ENCODE measurements at places on chromosomes 1 and 21. TPM values are rescaled to one million over a fixed set of nuclear protein-coding genes. Genes with fewer than 3 reads are reported as not detected.

Gene FAM72A
- total RNA-seq: 0.57 TPM

Gene CD5L
- 0.92 TPM for total RNA-seq

Gene SUSD4
- 4.1 TPM for total RNA-seq

Gene TNFRSF4
- 0.24 TPM for total RNA-seq

Gene CCDC27
- not detected for total RNA-seq

Gene CELA3B
- total RNA-seq: not detected

Gene TRAF3IP3
- total RNA-seq: 7.7 TPM

Gene STUM
- total RNA-seq: not detected

Gene TGFB2
- 0.22 TPM for total RNA-seq

Gene SMCP
- not detected for total RNA-seq

Gene AMY2A
- not detected for total RNA-seq

Gene FAM177B
- not detected for total RNA-seq

Gene TCP10L
- total RNA-seq: 5.8 TPM

Gene HPDL
- total RNA-seq: 0.56 TPM

Gene RGS21
- not detected for total RNA-seq

GRCh38 chr1:158646465-158646864, 40.0 kb downstream of the SPTA1 start:
- no peaks in the 10 kb centered on the region for H3K4me1 ChIP-seq
- H3K27ac ChIP-seq: no peak overlapping the region
- DNase-seq: no peak
- H3K36me3 ChIP-seq: no peaks in the 10 kb centered on the region
- no peaks in the 10 kb centered on the region for H3K27me3 ChIP-seq

- no peak overlapping the region for H3K27ac ChIP-seq
- no peaks in the 10 kb centered on the region for H3K4me1 ChIP-seq
- H3K36me3 ChIP-seq: no peaks in the 10 kb centered on the region
- no peak for DNase-seq
- no peaks in the 10 kb centered on the region for H3K27me3 ChIP-seq
These were observed 12.2 kb downstream of the CAMK1G start for GRCh38 chr1:209595599-209596285.

DNA sequence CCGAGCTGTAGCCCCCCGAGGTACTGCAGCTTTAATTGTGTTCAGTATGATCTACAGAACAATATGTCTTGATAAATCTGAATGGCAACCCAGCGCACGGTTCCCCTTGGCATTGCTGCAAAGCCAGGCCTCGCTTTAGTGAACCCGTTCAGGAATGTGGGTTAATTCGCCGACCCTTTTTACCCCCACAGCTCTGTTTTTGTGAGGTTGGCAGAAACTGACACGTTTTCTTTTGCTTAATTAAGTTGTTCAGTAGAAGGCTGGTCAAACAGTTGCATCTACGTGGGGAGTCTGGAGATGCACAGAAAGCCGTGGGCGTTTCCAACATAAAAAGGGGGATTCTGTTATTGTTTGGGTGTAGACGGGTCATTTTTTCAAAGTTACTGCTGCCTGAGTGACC, 43.2 kb downstream of the OLIG1 start:
- H3K27ac ChIP-seq: no peak overlapping the region
- H3K27me3 ChIP-seq: peaks cover 19% of the 10 kb centered on the region
- H3K4me1 ChIP-seq: no peaks in the 10 kb centered on the region
- DNase-seq: no peak
- no peak overlapping the region for H3K4me3 ChIP-seq

GRCh38 chr1:220956501-220957232, 77.4 kb downstream of the HLX start:
- no peaks in the 10 kb centered on the region for H3K27me3 ChIP-seq
- DNase-seq: no peak
- no peaks in the 10 kb centered on the region for H3K4me1 ChIP-seq

DNA sequence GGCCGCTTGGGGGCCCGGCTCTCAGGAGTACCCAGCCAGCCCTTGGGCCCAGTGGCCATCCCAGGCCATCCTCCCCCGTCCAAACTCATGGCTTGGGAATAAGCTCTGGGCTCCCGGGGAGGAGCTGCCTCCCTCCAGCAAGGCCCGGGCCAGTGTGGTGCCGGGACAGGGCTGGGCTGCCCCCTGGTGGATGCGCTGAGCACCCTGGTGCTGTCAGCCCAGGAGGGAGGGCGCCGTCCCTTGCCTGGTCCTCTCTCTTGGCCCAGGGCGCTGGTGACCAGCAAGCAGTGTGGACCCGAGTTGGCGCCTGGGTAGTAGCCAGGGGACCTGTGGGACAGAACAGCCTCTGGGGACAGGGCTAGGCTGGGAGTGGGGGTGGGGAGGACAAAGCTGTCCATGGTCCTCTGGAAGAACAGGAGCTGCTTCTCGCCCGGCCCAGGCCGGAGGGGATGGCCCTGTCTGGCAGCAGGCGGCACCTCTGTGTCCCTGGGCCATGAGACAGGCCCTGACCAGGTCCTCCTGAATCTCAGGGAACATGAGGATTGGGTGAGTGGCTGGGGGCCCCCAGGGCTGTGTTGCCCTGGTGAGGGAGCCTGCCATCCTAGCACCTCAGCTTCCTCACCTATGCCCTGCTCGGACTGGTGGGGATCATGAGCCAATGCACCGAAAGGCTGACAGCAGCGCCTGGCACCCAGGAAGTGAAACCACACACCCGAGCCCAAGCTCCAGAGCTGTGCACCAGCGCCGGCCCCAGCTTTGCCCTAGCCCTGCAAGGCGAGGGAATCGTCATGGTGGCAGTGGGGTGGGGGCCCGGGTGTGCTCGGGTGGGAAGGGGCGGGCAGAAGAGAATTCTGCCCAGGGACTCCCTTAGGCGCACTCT, 9.4 kb downstream of the MORN1 start:
- peak; percentile 87 for DNase-seq
- H3K27ac ChIP-seq: no peak overlapping the region
- no peak overlapping the region for H3K4me3 ChIP-seq
- no peaks in the 10 kb centered on the region for H3K4me1 ChIP-seq
- H3K36me3 ChIP-seq: no peaks in the 10 kb centered on the region

GRCh38 chr1:164558461-164559341, at the start of gene PBX1:
TSS of gene PBX1 (plus strand) at chr1:164559184.
- no peaks in the 10 kb centered on the region for H3K4me1 ChIP-seq
- no peaks in the 10 kb centered on the region for H3K27me3 ChIP-seq
- H3K27ac ChIP-seq: peak within 1 kb of the TSS; percentile 59
- no peaks in the 10 kb centered on the region for H3K36me3 ChIP-seq

DNA sequence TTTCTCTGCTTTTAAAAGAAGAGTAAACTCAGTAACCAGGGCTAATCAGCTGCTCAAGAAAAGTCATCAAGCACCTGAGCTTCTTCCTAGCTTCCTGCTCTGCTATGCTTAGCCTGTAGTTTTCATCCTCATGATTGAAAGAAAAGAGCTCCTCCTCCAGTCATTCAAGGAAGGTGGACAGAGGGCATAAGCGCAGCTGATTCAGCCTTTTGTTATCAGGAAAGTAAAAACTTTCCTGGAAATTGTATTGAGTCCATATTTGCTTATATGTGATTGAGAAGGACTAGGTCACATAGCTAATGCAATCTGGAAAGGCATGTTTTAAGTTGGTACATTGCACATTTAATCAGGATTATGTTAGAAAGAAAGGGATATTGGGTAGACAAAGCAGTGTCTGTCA, 8.5 kb upstream of the BACH1 start:
- H3K4me3 ChIP-seq: no peak overlapping the region
- H3K27ac ChIP-seq: peak overlapping the region; percentile 13
- DNase-seq: no peak
- H3K27me3 ChIP-seq: no peaks in the 10 kb centered on the region
- H3K36me3 ChIP-seq: no peaks in the 10 kb centered on the region

DNA sequence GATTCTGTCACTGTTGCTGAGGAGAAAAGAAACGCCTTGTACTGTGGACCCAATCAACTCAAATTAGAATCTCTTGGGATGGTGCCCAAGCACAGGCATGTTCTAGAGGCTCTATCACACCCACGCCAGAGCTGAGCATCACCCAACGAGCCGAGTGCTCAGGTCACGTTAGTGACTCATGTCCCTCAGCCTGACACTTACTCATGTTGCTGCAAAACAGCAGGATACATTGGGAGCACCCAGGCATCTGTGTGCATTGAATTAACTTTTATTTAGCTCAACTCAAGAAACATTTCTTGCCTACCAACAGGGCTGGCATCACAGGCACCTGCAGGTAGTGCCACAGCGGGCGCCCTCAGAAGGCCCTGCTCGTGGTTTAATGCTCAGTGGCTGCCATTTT, 149.8 kb downstream of the ETS2 start:
- no peaks in the 10 kb centered on the region for H3K27me3 ChIP-seq
- no peaks in the 10 kb centered on the region for H3K4me1 ChIP-seq
- H3K36me3 ChIP-seq: no peaks in the 10 kb centered on the region
- H3K27ac ChIP-seq: no peak overlapping the region

- no peaks in the 10 kb centered on the region for H3K36me3 ChIP-seq
- no peaks in the 10 kb centered on the region for H3K27me3 ChIP-seq
- no peak overlapping the region for H3K4me3 ChIP-seq
- no peak overlapping the region for H3K27ac ChIP-seq
These were observed 118.6 kb downstream of the PROX1 start for GRCh38 chr1:214106375-214106774.

DNA sequence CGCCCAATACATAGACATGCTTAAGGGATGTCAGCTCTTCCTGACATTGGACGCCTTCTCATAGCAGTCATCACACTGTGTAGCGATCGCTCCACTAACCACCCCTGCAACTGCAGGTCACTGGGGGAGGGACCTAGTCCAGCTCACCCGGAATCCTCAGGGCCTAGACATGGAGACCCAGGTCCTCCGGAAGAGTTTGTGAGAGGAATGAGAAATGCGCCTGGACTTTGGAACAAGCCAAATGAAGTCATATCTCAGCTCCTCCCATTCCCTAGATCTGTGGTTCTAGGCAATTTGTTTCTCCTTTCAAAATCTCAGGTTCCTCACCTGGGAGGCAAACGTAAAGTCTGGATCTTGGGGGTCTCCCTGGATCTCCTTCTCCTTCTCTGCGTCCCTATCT, 253.3 kb downstream of the KAZN start:
- H3K4me3 ChIP-seq: no peak overlapping the region
- no peaks in the 10 kb centered on the region for H3K4me1 ChIP-seq
- H3K27ac ChIP-seq: no peak overlapping the region
- DNase-seq: no peak

DNA sequence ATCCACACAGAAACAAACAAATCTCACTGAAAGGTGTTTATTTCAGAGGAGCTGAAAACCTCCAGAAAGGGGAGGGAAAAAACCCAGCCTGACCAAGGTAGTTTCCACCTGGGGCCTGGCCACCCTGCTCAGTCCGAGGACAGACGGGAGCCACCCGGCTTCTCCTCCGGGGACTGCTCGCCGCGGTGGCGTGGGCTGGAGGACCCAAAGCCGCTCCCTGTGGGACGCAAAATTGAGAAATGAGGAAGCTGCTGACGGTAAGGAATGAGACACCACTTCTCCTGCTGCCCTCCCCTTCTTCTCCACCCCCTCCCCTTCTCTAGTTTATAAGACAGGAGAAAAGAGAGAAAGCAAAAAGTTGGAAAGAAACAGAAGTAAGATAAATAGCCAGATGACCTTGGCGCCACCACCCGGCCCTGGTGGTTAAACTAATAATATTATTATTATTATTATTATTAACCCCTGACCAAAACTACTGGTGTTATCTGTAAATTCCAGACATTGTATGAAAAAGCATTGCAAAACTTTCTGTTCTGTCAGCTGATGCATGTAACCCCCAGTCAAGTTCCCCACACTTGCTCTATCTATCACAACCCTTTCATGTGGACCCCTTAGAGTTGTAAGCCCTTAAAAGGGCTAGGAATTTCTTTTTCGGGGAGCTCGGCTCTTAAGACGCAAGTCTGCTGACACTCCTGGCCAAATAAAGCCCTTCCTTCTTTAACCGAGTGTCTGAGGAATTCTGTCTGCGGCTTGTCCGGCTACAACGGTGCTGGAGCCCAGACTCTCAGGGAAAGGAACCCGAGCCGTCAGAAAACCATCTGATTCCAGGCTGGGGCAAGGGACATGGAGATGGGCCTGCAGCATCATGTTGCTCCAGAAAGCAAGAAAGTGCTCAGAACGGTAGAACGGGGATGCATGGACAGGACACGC, 12.5 kb downstream of the ITGB2 start:
- no peak for DNase-seq
- H3K36me3 ChIP-seq: no peaks in the 10 kb centered on the region
- H3K4me3 ChIP-seq: no peak overlapping the region
- H3K27ac ChIP-seq: no peak overlapping the region
- peaks cover 31% of the 10 kb centered on the region for H3K4me1 ChIP-seq

DNA sequence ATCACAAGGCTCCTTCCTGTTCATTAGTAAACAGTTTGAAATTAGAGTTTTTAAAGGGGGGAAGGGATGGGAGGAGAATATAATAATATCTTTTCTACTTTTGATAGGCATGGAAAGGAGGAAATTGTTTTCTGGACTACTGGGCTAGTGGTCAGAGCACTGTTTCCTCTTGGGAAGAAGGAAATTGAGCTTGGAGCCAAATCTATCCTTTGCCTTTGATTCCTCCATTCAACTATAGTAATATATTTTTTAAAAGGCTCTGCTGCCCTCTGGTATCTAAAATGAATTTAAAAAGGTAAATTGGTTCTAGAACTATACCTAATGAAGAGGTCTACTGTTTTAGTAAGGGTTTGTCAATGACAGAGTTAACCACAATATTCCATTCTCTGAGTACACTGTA, 5.9 kb downstream of the IARS2 start:
- H3K36me3 ChIP-seq: peaks cover 72% of the 10 kb centered on the region
- DNase-seq: no peak
- no peak overlapping the region for H3K4me3 ChIP-seq

- DNase-seq: no peak
- H3K4me1 ChIP-seq: no peaks in the 10 kb centered on the region
- H3K4me3 ChIP-seq: no peak overlapping the region
- H3K27me3 ChIP-seq: peaks cover 80% of the 10 kb centered on the region
- no peak overlapping the region for H3K27ac ChIP-seq
These were observed 3.3 kb downstream of the LHX4 start for GRCh38 chr1:180233191-180234011.

GRCh38 chr1:9844106-9844505, 20.3 kb upstream of the CLSTN1 start:
- H3K4me1 ChIP-seq: no peaks in the 10 kb centered on the region
- no peak overlapping the region for H3K4me3 ChIP-seq
- H3K27me3 ChIP-seq: no peaks in the 10 kb centered on the region
- no peak for DNase-seq
- no peak overlapping the region for H3K27ac ChIP-seq

DNA sequence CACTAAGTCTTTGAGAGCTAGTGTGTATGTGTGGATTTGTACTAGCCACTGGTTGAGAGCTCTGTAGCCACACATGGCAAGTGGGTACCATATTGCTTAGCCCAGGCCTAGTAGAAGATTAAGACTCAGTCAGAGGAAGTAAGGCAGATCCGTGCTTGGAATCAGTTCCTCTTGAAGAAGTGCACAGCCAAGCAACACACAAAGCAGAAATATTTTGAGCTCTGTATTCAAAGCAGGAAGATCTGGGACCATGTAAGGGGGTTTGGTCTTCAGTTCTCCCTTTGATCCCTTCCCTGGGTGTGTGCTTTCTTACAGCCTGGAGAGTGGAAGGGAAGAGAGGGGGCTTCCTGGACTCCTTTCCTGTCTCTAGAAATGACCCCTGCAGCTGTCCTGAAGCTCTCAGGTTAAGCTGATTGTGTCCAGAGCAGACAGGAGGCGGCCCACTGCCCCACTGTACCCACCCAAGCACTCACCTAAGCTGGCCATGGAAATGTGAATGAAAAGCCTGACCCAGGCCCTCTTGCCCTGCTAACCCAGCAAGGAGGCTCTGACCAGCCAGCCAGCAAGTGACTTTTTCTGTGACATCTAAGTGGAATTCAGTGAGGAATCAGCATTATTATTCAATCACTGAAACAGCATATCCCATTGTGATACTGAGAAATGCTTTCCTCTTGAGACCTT, 3.6 kb downstream of the ETS2 start:
- peaks cover 39% of the 10 kb centered on the region for H3K4me1 ChIP-seq
- peak overlapping the region; percentile 99 for H3K27ac ChIP-seq
- peak overlapping the region; percentile 70 for H3K4me3 ChIP-seq
- H3K36me3 ChIP-seq: peaks cover 47% of the 10 kb centered on the region
